ENCODE measurements at places on chromosomes 12 and 14.

DNA sequence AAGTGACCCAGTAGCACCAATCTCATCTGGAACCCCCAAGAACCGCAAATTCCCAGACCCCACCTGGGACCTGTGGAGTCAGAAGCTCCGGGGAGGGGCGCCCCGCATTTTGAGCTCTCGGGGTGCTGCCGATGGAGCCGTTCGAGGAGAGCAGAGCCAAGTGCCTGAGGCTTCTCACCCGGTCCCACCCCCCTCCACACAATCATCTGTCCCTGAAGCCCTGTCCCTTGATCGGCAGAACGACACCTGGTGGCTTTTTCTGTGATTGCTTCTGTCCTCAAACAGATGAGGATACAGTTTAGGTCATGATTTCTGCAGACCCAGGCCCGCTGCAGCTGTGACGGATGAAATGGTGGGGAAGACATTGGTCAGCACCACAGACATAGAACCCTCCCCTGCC lies 74.7 kb downstream of the NOC4L start:
- DNase-seq = no peak

GRCh38 chr14:29453045-29453444 lies 474.6 kb downstream of the PRKD1 start:
- DNase-seq = no peak

- DNase-seq = no peak
These were observed 2.0 kb downstream of the FGF6 start for GRCh38 chr12:4443616-4444015.

- DNase-seq = no peak
These were observed 16.7 kb downstream of the TMEM19 start for GRCh38 chr12:71702590-71702989.

GRCh38 chr12:124475295-124476010 lies 92.0 kb downstream of the NCOR2 start:
- DNase-seq = no peak

GRCh38 chr12:47882781-47883546 lies 21.8 kb downstream of the VDR start:
- no peak for DNase-seq

- DNase-seq = no peak
These were observed 780.2 kb downstream of the FLRT2 start for GRCh38 chr14:86310148-86310547.

GRCh38 chr12:11813438-11813813 lies 164.0 kb downstream of the ETV6 start:
- DNase-seq = no peak

- no peak for DNase-seq
These were observed 383.3 kb upstream of the DDHD1 start for GRCh38 chr14:53536446-53536845.

DNA sequence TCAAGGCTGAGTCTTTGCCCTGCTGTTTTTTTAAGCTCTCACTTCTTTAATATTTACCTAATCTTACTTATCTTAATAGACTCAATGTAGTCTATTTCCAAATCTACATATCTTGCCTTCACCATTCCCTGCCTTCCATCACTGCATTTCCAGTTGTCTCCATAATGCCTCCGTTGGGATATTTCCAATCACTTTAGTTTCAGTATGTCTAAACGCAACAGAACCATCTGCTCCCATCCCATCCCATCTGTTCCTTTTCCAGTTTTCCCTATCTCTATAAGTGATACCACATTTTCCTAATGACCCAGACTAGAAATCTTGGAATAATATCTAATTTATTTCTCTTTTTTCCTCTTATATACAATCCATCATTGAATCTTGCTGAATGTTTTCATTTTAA lies 15.1 kb upstream of the CCDC198 start:
- no peak for DNase-seq

- DNase-seq = peak; percentile 74
These were observed 288.4 kb downstream of the CACNA1C start for GRCh38 chr12:2341051-2341751.

DNA sequence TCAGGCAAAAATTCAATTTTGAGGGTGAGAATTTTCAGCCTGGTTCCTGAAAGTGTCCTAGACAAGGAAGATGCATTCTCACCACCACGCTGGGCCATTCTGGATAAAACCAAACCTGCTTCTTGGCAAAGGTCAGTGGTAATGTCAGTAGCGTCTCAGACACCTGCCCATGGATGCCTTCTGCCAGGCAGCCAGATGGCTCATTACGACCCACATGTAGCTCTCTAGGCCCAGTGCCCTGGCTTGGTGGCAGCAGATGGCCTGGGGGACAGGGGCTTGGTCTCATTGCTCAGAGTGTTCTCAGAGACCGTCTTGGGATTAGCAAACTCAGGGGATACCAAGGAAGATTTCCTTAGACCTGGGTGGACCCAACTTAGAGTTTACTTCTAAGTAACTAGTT lies 105.1 kb downstream of the ARF6 start:
- no peak for DNase-seq

GRCh38 chr14:54789781-54790480 lies 112.7 kb downstream of the GCH1 start:
- DNase-seq = no peak

Measured in retinal pigment epithelial cell (primary cell).